ENCODE measurements at places on chromosomes 7 and 10.

- no peak for DNase-seq
Observed at GRCh38 chr10:34229917-34230316, 585.2 kb downstream of the PARD3 start.

- no peak for DNase-seq
Observed at GRCh38 chr7:50504646-50505546, 54.7 kb upstream of the FIGNL1 start.

- DNase-seq, result no peak
Observed at GRCh38 chr7:52080493-52080892, 763.9 kb upstream of the COBL start.

GRCh38 chr7:95213148-95213547 is 111.2 kb downstream of the PON1 start:
- no peak for DNase-seq

DNA sequence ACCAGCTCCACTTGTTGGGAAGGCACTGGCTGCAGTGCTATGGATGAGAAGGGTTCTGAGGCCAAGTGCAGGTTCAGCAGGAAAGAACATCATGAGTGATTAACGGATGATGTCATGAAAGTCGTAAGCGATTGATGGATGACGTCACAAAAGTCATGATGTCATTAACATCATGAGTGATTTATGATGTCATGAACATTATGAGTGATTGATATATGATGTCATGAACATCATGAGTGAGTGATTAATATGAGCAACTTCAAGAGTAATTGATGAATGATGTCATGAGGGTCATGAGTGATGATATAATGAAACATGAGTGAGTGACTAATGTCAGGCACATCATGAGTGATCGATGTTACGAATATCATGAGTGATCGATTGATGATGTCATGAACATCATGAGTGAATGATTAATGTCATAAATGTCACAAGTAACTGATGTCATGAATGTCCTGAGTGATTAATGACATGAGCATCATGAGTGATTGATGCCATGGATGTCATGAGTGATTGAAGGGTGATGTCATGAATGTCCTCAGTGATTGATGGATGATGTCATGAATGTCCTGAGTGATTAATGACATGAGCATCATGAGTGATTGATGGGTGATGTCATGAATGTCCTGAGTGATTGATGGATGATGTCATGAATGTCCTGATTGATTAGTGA is 185.6 kb downstream of the PAXIP1 start:
- DNase-seq, result no peak

GRCh38 chr10:70889291-70889690 is 926 bp upstream of the PCBD1 start:
- no peak for DNase-seq
